T-helper 2 cell treated with Interferon-gamma antibody and Interleukin-4, amounts not matched to agents 5 μg/mL and 100 μg/mL, for 36 hours (primary cell): ENCODE measurements at places on chromosomes 1 and 21.
A peak's percentile ranks its signal among the peaks of the same experiment; 100 is the strongest.

- no peak for DNase-seq
Observed at GRCh38 chr1:55322842-55323241, 107.7 kb upstream of the USP24 start.

- DNase-seq, result no peak
Observed at GRCh38 chr21:30227633-30228404, 11.9 kb upstream of the CLDN8 start.

- no peak for DNase-seq
Observed at GRCh38 chr1:163365186-163365585, 43.4 kb downstream of the NUF2 start.

DNA sequence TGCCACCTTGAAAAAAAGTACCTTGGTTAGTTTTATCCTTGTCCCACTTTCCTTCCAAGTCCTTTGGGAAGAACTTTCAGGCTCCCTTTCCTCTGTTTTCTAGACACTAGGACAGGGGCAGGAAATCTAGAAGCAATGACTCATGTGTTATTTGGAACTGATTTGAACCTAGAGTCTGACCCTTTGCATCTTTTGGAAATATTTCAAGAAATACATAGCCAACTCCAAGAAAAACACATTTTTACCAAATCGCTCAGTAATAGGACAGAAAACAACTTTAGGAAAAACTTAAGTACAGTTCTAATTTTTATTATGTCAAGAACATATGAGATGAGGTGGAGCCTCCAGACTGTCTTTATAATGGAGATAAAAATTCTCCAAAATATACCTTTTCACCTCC is 292.4 kb downstream of the PTBP2 start:
- DNase-seq, result no peak

DNA sequence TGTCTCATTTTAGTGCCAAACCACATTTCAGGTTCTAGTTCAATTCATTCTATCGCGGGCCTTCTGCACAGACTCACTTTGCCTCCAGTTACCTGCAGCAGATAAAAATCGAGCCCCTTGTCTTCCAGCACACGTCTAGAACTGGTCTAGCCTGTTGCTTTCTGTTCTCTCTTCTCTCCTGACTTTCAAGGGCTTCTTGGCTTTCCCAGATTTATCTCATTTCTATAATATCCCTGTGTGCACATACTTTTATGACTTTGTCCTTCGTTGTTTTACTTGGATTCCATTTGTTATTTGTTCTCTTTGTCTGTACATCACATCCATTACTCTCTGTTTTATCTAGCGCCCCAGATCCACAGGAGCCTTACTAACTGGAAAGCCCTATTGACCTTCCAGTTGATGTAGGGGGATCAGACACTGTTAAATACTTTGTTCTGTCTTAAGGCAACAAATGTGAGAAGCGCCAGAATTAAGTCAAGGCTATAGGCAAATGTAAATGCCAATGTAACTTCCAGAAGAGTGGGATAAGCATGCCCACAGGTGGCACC is 284.5 kb upstream of the ADGRL4 start:
- no peak for DNase-seq

GRCh38 chr1:115219927-115220326 is 118.1 kb downstream of the NGF start:
- no peak for DNase-seq

GRCh38 chr1:208942394-208943130 is 641.0 kb upstream of the CAMK1G start:
- no peak for DNase-seq

DNA sequence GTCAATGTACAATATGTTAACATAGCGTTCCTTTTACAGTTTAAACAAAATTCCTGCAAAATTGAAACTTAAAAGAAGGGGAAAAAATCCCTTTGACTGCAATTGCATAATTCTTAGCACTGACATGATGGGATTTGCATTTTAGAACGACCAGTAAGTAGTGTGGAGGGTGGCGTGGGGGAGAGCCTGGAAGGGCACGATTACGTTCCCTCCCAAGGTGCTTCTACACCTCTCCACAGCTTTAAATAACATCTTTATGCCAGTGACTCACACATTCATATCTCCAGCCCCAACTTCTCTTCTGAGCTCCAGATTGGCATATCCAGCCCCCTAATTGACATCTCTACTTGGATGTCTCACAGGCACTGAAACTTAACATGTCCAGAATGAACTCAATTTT is 64.3 kb downstream of the OLFML3 start:
- DNase-seq, result no peak

DNA sequence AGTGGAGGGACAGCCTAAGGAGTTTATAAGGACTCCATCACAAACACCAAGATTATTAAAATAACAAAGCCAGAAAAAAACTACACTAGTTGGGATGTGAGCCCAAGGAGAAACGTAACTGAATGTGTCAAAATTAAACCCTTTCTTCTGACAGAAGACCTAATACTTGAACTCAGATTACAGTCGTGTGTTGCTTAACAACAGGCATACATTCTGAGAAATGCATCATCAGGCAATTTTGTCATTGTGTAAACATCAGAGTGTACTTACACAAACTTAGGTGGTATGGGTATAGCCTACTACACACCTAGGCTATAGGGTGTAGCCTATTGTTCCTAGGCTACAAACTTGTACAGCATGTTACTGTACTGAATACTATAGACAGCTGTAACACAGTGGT is 23.4 kb downstream of the DSTYK start:
- DNase-seq, result no peak

GRCh38 chr1:97668945-97669344 is 251.9 kb downstream of the DPYD start:
- no peak for DNase-seq

GRCh38 chr1:54355931-54356679 is 50.1 kb downstream of the SSBP3 start:
- no peak for DNase-seq

GRCh38 chr1:18948048-18948912 is 8.2 kb downstream of the IFFO2 start:
- DNase-seq, result peak; percentile 65

DNA sequence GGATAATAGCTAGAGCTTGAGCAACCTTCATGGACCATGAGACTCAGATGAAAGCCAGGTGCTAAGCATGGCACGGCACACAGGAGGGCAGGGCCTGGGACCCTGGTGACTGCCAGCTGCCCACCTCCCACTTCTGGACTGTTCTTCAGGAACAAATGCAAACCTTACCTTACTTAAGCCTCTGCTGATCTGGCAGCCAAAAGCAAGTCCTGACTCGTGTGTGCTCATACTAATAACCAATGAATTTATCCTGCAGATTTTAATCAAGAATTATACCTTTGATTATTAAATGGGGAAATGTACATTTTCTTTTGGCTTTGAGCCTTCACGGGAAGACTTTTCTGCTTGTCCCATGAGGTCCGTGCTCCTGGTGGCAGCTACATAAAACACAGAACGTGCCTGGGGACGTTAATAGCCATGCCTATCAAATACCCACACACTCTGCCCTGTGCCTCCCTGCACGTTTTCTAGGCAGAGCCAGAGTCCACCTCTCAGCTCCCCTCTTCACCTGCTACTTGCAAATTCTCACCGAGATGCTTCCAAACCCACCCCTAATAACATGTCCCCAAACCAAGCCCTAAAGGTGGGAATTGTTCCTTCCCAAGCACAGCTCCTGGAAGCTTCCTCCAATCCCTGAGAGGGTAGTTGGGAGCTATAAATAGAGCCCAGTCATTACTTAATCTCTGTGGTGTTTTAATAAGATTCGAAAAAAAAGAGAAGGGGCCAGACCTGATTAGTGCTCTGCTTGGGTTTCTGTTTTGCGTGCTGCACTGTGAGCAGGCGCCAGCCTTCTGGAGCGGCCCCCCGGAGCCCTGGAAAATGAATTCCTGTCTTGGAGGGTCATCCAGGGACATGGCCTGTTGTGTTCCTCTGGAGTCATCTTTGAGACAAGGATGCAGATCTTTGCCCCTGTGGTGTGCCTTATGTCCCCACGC is 33.5 kb downstream of the SLC1A7 start:
- no peak for DNase-seq

DNA sequence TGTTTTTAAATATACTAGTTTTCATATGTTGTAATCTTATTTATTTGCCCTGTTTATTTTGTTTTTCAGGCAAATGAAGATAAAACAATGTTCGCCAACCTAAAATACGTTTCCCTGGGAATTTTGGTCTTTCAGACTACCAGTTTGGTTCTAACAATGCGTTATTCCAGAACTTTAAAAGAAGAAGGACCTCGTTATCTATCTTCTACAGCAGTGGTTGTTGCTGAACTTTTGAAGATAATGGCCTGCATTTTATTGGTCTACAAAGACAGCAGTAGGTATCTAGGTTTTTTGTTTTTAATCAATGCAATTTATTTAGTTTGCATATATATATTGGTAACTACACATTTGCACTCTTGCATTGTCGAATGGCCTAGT is 23.7 kb downstream of the SLC35A3 start:
- no peak for DNase-seq

DNA sequence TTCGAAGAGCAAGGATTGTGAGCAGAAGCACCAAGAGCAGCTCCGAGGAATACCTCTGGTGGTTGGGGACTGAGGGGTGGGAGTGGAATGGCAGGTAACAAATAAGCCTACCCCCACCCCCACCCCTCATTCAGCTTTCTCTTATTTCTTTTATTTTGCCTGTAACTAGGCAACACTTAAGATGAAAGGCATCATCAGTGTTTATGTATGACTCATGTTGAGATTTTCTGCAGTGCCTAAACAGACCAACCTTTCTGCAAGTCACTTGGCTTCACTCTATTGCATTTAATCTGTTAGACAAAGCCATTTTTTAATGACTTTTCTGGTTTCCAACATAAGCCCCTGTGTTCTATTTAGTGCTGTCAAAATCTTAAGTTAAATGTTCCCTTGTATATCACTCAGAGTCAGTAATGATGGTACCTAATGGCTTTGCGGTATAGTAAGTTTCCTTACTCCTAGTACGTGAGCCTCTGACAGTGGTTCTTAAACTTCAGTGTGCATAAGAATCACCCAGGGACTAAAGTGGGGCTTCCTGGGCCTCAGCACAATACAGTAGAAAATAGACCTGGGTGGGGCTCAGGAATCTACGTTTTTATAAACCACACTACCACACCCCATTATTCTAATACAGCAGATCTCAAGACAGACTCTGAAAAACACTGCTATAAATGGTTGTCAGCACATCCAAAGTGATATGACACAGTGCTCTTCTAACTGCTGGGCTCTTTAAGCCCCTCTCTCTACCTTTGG is 19.9 kb downstream of the CASQ2 start:
- DNase-seq, result no peak

- DNase-seq, result no peak
Observed at GRCh38 chr1:195723796-195724194, 884.4 kb downstream of the KCNT2 start.

DNA sequence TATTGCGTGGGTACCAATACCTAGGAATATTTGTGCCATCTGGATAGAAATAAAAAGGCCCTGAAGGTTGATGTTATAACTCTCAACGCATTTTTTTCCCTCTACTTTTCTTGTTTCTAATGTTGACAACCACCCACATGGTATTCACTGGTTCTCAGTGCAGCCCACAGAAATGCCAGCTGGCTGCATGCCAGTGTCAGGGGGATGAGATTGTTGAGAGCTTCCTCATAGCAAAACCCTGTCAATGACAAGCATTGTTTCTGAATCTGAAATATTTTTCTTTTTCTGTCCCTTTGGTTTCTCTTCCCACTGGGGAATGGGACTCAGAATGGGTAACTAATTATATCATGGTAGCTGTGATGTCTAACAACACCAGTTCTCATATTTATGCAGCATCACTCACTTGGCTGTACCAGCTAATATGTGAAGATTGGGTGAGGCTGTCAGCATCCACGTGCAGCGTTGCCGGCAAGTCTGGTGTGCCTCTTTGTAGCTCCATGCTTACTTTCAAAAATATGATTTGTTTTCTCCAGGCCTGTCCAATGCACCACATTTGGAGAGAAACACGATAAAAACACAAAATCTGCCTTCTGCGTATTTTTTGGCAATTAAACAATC is 284.6 kb downstream of the PTBP2 start:
- DNase-seq, result no peak

- DNase-seq, result peak; percentile 81
Observed at GRCh38 chr1:226125097-226125630, 61.4 kb downstream of the ACBD3 start.

GRCh38 chr1:174724219-174724618 is 275.5 kb upstream of the CACYBP start:
- DNase-seq, result no peak

- DNase-seq, result peak; percentile 40
Observed at GRCh38 chr1:109091078-109091838, 694 bp downstream of the TMEM167B start.

GRCh38 chr1:90831910-90832309 is 114.8 kb upstream of the BARHL2 start:
- DNase-seq, result no peak

GRCh38 chr1:9444532-9444931 is 94.7 kb upstream of the SLC25A33 start:
- no peak for DNase-seq

DNA sequence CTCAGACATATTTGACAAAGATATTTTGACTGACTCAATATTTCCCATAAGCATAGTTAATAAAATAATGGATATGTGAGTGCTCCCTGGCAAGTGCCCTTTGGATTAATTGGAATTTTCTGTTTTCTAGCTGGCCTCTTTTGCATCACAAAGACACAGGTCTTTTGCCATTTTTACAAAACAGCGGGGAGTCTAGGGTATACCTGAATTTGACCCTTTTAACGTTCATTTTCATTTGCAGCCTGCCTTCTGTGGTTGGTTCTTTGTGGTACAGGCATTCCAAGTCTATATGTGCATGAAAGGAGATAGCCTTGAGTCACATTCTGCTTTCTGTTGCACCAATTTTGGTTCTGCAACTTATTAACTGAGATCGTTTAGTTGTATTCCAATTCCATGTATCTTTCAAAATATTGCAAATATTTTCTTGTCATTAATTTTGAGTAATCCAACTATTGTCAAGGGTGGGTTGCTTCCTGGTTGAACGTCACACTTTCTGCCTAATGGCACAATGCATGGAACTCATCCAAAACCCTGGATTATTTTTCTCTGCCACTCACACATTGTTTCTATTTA is 171.7 kb downstream of the CRB1 start:
- DNase-seq, result no peak

GRCh38 chr1:228004331-228004855 is 2.4 kb upstream of the WNT3A start:
- DNase-seq, result peak; percentile 4

DNA sequence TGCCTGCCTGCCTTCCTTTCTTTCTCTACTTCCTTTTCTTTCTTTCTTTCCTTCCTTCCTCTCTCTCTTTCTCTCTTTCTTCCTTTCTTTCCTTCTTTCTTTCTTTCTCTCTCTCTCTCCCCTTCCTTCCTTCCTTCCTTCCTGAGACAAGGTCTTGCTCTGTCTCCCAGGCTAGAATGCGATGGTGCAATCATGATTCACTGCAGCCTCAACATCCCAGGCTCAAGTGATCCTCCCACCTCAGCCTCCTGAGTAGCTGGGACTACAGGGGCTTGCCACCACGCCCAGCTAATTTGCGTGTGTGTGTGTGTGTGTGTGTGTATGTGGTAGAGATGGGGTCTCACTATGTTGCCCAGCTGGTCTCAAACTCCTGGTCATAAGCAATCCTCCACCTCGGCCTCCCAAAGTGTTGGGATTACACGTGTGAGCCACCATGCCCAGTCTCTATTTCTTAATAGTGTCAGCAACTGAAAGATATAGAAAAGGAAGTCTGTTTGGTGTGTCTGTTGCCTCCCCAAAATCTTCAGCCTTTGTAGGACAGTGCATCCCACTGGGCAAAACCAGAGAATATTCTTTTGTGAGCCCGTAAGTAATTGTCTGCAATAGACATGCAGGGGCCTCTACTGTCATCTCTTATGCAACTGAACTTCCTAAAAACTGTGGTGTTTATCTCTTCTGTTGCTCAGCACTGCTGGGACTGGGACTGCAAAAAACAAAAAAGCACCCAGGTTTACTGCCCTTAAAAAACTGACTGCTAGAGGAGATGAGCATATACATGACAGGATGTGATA is 20.9 kb upstream of the RAB4A start:
- no peak for DNase-seq

GRCh38 chr21:23401278-23401677 is 2206.0 kb downstream of the MRPL39 start:
- no peak for DNase-seq
